Activated CD4-positive, alpha-beta T cell treated with anti-CD3 and anti-CD28 coated beads for 24 hours (primary cell): ENCODE measurements at places on chromosomes 11 and 22.

GRCh38 chr22:24730864-24731263 lies 43.7 kb downstream of the PIWIL3 start:
- no peak for DNase-seq

DNA sequence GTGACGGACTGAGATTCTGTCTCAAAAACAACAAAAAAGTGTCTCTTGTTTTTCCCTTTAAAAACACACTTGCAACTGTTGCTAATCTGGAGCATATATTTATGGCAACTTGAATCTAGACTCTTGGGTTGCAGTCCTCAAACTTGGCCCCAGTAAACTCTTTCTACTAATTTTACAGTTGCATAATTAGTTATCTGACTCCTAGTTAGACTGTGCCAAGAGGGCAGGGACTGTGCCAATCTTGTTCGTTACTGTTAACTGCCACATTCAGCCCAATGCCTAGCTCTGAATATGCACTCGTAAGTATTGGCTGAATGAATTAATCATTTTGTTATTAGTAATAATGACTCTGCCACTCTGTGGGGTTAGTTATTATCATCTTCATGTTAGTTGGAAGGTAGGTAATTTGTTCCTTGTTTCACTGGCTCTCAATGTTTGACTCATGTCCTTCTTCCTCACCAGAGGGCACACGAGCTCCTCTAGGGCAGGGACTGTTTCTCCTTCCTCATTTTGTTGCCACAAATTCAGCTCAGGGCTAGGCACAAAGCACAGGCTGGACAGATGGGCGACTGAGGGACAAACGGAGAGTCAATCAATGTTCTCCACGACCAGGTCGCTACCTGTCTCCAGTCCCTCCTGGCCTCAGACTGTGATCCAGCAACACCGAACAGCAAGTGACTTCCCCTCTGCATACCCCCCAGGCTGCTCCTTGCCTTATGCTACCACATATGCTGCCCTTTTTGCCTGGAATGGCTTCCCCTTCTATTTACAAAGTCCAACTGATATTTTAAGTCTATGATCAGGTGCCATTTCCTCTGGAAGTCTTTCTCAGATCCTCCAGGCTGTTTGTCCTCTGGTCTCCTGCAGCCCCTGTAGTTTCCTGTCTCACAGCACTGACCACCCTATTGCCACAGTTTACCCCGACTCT lies 9.0 kb downstream of the CLPB start:
- DNase-seq: no peak

- DNase-seq: no peak
These were observed at the start of gene MYBPC3 for GRCh38 chr11:47352556-47352955. Gene MYBPC3 (minus strand): TSS chr11:47352702. CDS start chr11:47352647, 55 bp downstream.

DNA sequence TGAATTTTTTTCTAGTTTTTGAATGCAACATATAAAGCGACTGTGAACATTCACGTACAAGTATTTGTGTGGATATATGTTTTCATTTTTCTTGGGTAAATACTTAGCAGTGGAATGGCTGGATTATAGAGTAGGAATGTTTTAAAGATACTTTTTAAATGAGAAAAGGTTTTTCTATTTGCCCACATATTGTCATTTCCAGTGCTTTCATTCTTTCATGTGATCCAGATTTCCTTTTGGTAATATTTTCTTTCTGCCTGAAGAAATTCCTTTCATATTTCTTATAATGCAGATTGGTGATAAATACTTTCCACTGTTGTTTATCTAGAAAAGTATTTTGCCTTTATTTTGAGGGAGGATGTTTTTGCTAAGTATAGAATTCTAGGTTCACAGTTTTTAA lies 7.9 kb downstream of the DDB2 start:
- DNase-seq: no peak

GRCh38 chr11:93564895-93565294 lies 21.7 kb upstream of the SMCO4 start:
- no peak for DNase-seq

GRCh38 chr11:76047231-76047630 lies 159.1 kb downstream of the WNT11 start:
- DNase-seq: no peak

GRCh38 chr11:35058669-35059434 lies 80.1 kb upstream of the CD44 start:
- DNase-seq: no peak

GRCh38 chr11:2769409-2770095 lies 69.8 kb upstream of the KCNQ1OT1 start:
- DNase-seq: no peak

DNA sequence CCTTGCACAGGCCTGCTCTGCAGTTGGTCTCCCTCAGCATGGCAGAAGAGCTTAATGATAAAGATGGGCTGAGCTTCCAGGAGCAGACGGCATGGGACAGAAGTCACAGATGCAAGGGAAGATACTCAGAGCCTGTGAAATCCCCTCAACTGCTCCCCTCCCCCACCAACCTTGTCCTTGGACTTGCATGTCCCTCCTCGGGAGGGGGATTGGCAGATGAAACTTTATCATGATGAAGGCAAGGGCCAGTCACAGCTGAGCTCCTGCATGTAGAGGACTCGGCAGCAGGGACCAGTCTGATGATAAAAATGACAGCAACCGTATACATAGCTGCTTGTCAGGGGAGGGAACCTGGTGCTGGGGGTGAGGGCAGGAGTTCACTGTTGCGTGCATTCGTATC lies 6.8 kb upstream of the SLC22A8 start:
- DNase-seq: no peak
